HepG2 (cell line): ENCODE measurements at places on chromosomes 13 and 19.

DNA sequence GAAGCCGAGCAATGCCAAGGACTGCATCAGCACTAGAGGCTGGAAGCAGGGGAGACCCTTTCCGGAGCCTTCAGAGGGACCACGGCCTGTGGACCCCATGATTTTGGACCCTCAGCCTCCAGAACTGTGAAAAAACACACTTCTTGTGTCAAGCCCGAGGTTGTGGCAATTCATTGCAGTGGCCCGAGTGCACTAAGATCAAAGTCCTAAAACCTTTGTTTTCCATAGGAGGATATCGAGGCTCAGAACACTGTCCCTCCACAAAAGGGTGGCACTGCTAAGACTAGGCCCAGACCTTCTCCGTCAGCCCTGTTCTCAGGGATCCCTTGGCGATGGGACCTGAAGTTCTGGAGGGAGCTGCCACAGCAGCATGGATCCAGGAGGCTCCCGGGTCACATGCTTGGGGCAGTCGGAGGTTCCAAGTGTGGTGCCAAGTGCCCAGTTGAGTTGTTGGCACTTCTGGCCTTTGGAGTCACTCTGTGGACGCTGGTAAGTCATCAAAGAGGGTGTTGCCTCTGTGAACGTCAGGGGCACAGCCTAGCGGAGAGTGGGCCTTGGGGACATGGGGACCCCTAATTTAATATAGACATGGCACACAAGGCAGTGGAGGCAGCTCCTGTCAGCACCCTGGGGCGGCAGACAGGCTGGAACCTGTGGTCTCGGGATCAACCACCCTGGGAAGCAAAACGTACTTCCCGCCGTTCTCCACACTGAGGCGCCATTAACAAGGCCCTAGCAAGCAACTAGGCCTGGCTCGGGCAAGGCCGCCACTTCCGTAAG is 199.2 kb downstream of the COL4A1 start:
- no peak for DNase-seq

DNA sequence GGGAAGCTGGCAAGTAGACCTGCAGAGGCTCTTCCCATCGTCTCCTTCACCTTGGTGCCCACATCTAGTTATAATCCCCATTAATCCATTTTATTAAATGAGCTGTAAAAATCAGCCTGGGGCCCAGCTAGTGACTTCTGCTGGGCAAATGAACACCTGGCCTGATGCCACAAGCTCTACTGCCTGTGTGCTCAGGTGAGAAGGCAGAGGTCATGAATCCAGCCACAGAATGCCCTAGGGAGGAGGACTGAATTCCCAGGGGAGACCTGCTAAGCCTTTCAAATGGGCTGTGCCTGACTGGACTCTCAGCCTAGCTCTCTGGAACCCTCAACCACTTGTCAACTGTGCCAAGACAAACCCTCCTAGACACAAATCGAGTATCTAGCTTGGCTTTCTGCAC is 74.0 kb downstream of the PDS5B start:
- no peak for DNase-seq

DNA sequence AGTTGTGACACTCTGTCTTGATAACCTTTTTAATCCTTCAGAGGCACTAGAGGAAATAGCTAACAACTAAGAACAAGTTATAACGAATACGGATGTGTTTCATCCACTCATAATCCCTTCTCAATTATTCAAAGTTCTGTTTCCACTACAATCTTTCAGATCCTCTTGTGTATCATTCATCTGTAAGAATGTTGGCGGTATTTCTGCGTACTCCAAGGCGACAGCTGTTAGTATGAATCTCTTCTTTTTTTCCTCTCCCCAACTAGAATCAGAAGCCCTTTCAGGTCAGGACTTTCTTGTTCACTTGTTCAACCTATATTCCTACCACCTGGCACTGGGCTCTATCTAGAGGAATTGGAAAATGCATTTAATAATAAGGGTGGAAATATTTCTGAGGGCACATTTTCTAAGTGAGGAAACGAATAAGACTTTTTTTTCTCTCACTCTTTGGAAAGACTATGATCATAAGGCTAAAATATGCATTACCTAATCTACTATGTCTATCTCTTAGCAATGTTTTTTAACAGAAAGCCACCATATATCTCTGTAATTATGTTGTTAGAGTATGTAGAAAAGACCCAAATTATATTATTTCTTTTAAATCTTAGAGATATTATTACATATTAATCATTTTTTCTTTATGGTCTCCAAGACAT is 492.9 kb downstream of the PCDH20 start:
- no peak for DNase-seq

GRCh38 chr13:27969082-27969865 is at the start of gene CDX2:
Gene CDX2, minus strand, starts transcription at chr13:27969315. Its CDS starts 309 bp downstream, at chr13:27969006.
- DNase-seq = no peak

GRCh38 chr19:34669305-34669704 is 7.7 kb downstream of the SCGB2B2 start:
- no peak for DNase-seq

DNA sequence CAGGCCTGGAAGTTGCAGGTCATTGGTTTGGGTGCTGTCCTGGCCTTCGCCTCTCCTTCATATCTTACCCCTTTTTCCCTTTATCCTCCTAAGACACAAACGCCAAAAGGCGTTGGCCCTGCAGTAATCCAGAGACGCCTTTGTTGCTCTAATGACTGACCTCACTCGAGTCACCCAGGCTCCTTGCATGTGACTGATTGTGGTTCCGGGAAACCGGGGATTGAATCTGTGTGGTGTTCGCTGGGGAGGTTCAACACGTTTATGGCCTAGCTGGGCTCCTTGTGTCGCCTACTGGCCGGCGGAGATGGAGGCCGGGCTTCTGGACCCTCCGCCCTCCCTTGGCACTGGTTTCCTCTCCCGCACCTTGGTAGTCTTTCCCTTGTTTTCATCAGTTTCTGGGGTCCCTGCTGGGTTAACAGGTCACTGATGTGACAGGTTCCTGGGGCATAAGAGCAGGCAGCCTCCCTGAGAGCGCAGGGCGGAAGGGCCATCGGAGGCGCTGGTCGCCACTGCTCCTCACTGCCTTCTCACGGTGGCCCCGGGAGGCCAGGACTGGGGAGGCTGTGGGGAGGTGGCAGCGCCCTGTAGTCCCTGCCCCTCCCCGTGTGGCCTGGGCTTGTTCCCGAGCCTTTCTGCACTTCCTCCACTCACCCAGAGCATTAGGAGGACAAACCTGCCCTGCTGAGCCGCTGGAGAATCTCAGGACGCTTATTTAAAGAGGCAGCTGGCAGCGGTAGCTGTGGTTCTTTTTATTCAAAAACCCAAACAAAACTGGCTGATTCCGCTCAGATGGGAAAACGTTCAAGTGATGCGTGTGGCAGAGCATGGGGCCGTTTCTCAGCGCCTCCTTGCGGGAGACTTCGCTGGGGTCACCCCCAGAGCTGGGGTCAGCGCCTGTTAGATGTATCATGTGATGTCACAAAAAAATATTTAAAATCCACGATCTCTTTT is 18.1 kb upstream of the NDUFS7 start:
- no peak for DNase-seq

GRCh38 chr19:39208175-39208795 is 4.2 kb upstream of the SYCN start:
- no peak for DNase-seq

GRCh38 chr19:48676887-48677286 is 4.1 kb upstream of the NTN5 start:
- DNase-seq = no peak

DNA sequence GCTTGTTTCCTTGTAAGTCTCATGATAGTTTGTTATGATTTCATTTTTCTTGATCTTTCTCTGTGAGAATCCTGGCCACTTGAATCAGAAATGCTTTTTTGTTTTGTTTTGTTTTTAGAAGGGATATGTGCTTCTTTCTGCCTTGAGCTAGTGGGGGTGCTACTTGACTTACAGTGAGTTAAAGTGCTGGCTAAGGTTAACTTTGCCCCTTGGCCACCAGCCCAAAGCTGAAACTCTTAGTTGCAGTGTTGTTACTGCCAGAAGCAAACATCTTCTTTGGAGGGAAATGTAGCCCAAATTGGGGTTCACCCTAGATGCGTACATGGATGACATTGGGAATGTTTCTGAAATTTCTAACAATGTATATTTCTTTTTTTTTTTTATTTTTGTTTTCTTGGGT is 57.4 kb downstream of the TDRD3 start:
- DNase-seq = no peak

DNA sequence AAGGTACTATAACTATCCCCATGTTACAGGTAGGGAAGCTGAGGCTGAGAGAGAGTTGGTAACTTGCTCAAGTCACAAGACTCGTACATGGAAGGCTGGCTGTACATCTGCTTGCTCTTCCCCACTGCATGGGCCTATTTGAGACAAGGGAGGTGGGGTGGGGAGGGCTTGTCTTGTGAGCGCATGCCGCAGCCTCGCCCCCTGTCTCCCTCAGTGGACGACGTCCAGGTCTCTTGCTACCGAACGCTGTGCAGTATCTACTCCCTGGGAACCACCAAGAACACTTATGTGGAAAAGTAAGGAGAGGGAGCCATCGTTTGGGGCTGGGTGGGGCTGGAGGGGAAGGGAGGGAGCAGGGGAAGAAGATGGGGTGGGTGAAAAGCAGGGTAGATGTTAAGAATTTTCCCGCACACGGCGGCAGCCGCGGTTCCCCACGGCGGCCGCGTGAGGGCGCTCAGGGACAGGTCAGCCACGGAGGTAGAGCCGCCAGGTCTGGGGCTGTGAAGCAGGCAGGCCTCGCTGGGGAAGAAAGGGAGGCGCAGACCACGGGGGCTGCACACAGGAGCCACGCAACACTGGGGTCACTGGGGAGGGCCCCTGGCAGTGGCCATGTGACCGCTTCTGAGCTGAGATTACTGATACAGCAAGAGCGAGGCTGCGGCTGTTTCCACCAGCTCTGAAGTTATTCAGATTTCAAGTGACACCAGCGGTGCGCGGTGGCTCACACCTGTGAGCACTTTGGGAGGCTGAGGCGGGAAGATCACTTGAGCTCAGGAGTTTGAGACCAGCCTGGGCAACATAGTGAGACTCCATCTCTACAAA is 81.5 kb downstream of the RYR1 start:
- DNase-seq = peak; percentile 35
